ENCODE measurements at places on chromosomes 13 and 19.
A peak's percentile ranks its signal among the peaks of the same experiment; 100 is the strongest.

GRCh38 chr19:52453324-52454094 is at the start of gene ZNF578:
ZNF578 (plus strand) TSS chr19:52453553; CDS start chr19:52501846, 48,293 bp downstream.
- DNase-seq: peak; percentile 86

DNA sequence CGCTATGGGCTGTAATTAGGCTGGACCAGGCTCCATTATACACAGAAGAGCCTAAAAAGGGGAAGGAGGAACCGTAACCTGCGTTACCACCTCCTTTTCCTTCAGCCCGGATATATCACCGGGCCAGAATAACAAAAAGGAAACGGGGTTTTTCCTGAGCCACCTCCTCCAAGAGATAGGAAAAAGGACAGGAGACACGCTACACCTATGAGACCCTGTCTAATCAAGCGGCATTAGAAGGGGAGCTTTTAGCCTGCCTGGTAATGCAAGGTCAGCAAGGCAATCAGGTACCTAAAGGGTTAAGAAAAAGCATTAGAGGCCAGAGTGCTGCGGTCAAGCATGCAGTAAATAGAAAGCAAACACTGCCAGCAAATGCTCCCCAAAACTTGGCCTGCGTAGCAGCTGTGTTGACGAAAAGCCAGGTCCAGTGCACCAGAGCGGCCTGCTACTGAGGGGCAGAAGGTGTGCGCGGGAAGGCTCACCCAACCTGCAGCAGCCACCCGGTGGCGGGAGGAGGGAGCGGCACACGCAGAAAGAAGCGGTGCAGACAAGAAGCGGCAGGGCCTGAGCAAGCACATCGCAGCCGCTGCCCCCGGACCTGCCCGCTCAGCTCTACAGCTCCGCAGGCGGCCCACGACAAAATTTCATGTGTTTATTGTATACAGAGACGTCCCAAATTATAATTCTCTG is 1466.1 kb downstream of the UQCRFS1 start:
- DNase-seq: peak; percentile 13

- DNase-seq: no peak
These were observed 27.4 kb upstream of the CACTIN start for GRCh38 chr19:3653865-3654513.

DNA sequence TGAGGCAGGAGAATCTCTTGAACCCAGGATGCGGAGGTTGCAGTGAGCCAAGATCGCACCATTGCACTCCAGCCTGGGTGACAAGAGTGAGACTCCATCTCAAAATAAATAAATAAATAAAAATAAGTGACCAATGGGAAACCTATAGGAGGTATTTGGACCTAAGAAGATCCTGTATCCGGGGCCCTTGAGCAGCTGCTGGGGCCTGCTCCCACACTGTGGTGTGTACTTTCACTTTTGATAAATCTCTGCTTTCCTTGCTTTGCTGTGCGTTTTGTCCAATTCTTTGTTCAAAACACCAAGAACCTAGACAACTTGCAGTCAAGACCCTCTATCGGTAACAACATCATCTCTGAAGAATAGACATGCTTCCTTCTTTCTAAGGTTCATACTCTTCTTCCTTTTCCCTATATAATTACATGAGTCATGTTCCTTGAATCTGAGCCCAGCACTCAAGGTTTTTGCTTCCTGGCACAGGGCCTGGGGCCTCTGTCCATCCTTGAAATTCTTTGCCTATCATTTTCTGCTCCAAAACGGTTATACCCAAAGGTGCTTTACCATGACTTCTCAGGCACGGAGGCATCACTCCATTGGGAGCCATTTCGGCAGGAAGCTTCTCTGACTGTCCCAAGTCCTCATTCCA is 14.2 kb upstream of the PNMA8C start:
- DNase-seq: peak; percentile 81

- DNase-seq: peak; percentile 18
These were observed 179.5 kb downstream of the GGACT start for GRCh38 chr13:100409132-100409531.

DNA sequence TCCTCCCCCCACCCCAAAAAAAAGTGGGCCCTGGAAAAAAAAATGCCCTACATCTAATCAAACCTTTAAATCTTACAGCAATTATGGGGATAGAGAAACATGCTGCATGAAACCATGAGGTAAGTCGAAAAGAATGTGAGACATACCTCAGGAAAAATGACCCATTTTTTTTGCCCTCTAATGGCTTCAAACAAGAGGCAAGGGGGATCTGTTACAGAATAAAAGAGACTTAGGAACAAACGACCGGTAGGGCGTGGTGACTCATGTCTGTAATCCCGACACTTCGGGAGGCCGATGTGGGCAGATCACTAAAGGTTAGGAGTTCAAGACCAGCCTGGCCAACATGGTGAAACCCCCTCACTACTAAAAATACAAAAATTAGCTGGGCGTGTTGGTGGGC is 8.4 kb downstream of the RGL3 start:
- peak; percentile 11 for DNase-seq

- peak; percentile 56 for DNase-seq
These were observed 28.7 kb downstream of the COMP start for GRCh38 chr19:18762125-18763023.

DNA sequence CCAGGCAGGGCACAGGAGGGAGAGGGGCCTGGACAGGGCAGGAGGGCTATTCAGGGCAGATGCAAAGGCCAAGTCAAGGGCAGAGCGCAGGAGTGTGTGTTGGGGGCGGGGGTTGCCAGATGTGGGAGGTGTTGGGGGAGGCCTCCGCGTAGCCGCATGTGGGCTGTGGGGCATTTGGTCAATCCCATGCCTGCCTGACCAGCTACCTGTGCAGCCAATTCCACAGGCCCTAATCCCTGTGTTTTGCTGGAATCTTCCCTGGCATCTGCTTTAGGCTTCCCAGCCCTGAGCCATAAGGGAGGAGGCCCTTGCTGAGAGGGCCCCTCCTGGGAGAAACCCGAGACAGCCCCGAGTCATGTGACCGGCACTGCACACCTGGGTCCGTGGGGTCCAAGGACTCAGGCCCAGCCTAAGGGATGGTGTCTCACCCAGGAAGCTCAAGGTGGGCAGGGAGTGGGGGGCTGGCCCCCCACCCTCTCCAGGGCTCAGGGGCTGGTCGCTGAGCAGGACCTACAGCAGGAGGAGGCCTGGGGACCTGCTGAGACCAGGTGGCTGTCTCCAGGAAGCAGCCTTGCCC is 20.3 kb downstream of the RFX1 start:
- DNase-seq: no peak

DNA sequence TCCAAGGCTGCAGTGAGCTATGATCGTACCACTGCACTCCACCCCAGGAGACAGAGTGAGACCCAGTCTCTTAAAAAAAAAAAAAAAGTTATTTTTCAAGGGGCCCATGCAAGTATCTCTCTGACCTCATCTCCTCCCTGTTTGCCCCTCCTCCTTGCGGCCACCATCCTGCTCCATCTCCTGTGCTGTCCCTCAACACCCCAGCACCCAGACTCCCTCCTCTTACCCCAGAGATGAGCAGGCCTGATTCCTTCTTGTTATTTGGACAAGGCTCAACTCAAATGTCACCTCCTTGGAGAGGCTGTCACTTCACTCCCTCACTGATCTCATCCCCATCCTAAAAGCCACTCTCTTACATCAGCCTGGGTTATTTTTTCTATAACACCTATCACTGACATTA is 4.4 kb downstream of the RYR1 start:
- DNase-seq: no peak

DNA sequence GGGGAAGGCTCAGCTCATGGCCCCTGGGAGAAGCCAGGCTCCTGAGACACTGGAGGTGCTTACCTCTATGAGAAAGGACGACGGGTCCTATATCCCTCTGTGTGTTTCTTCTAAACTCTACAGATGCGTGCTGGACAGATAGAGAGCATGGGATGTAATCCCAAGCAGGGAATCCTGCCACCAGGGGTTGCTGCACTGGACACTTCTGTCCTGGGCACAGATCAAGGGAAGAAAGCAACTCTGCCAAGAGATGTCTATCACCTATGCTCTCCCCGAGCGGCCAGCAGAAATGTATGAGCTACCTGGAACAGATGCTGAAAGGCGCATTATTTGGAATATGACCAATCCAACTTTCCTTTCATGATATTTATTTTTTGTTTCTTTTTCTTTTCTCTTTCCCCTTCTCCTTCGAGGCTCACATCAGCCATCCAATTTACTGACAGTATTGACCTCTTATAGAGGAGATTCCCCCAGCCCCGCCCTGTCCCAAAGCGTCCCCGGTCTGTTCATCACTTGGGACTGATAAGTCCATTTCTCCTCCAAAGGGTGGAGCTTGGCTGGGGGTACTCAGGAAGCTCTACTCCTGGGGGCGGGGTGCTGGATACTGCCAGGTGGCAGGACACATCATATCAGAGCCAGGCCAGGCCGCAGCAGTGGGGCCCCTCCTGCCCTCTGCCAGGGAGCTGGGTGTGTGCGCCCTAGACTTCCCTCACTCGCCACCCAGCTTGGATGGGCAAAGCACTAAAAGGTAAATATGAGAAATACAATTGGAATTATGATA is 34.2 kb downstream of the TSHZ3 start:
- DNase-seq: no peak

DNA sequence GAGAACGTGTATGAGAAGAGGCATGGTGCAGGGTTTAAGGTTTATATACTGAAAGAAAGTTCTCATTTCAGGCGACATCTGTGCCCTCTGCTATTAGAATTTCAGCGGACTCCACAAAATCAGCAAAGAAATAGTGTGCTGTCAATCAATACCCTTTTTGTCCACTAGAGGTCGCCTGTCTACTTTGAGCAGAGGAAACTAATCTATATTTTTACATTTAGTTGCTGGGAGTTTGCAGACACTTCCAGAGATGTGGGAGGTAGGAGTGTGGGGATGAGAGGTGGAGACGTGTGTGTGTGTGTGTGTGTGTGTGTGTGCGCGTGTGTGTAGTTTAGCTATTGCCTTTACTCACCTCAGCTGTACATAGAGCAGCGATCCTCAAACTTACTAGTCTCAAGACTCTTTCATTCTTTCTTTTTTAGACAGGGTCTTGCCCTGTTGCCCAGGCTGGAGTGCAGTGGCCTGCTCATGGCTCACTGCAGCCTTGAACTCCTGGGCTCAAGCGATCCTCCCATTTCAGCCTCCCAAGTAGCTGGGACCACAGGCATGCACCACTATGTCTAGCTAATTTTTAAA is 9.7 kb downstream of the INAFM1 start:
- peak; percentile 81 for DNase-seq

GRCh38 chr19:3879656-3880055 is 829 bp upstream of the ATCAY start:
- DNase-seq: no peak

GRCh38 chr13:92390217-92390616 is 836.4 kb upstream of the GPC6 start:
- DNase-seq: no peak

DNA sequence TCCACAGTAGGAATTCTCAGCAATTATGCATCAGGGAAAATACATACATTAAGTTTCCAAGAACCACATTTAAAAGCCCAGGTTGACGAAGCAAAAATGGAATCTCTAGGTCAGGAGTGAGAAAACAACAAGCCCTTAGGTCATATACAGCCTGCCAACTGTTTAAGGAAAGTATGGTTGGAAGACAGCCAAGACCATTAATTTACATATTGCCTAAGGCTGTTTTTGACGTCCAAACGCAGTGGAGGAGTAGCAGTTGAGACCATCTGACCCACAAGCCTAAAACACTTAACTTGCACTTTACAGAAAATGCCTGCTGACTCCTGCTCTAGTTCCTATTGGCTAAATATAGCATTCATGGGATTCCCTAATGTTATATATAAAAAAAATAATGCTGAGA is 299.0 kb downstream of the ITGBL1 start:
- peak; percentile 88 for DNase-seq

- DNase-seq: peak; percentile 81
These were observed 2.2 kb downstream of the CXCL17 start for GRCh38 chr19:42440357-42441048.

- peak; percentile 91 for DNase-seq
These were observed at the start of gene ZNF85 for GRCh38 chr19:20923077-20923871. ZNF85 (plus strand) TSS chr19:20923251; CDS start chr19:20923401, 150 bp downstream.

DNA sequence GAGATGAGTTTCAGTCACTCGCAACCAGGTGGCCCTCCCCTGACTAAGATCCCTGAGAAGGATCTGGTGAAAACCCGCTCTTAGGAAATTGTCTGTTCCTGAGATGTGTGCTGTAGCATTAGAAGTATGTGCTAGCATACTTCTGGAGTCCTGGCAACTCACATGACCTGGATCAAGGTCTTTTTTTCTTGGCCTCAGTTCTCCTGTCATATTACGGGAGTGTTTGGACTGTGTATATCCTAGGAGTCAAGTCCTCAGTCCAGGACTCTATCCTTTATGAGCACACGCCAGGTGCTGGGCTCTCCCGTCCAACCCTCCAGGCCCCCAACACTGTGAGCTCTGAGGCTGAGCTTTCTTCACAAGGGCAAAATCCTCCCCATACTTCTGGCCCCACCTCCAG is 156.4 kb downstream of the UQCRFS1 start:
- DNase-seq: no peak

DNA sequence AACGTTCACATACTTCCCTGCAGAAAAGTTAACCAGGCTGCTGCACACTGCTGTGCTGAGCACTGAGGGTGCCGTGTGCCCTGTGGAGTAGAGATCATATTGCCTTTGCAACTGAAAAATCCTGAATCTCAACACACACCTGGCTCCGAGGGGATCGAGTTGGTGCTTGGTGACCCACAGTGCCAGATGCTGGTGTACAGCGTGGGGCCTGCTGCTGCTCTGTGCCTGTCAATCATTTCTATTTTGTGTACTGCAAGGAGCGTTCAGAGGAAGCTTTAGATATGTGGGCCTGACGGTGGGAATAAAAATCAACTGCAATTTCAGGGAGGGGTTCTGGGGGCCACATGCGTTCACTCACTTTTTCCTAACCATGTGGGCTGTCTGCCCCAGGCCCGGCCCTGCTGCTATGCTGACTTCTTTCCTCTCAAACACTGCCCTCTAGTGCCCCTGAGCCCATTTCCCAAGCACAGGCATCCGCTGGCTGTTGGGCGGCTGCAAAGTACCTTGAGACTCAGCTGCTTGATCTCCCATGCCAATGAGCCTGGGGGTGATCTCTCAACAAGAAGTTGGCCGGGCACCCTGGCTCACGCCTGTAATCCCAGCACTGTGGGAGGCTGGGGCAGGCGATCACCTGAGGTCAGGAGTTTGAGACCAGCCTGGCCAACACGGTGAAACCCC is 9.7 kb upstream of the LENG8 start:
- peak; percentile 55 for DNase-seq

DNA sequence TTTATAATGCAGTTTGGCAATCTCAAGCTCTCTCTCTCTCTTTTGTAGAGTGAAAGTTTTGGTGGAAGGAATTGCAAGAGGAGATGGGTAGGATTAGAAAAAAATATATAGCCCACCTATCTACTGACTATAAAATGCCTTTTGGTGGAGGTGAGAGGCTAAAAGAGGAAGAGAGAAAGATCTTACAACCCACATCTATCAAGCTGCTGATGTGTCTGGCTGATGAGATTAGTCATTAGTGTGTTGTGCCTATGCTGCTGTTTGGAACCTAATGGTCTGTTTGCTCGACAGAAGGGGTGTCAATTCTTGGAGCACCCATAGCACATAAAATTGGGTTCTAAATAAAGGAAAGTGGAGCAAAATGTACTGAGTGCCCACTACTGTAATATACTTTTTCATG is 411.0 kb downstream of the HS6ST3 start:
- DNase-seq: no peak

GRCh38 chr13:85497652-85498051 is 301.6 kb downstream of the SLITRK6 start:
- peak; percentile 96 for DNase-seq

- no peak for DNase-seq
These were observed 16.4 kb upstream of the IGFL1 start for GRCh38 chr19:46213156-46213555.
